ENCODE measurements at places on chromosomes 4 and X. TPM values are rescaled to one million over a fixed set of nuclear protein-coding genes. Genes with fewer than 3 reads are reported as not detected.

- DNase-seq: no peak
Observed at GRCh38 chrX:114985967-114986592, 31.3 kb downstream of the IL13RA2 start.

- no peak for DNase-seq
Observed at GRCh38 chrX:2607113-2607512, 84.0 kb upstream of the CD99 start.

- no peak for DNase-seq
Observed at GRCh38 chrX:136196691-136197155, 49.4 kb downstream of the FHL1 start.

DNA sequence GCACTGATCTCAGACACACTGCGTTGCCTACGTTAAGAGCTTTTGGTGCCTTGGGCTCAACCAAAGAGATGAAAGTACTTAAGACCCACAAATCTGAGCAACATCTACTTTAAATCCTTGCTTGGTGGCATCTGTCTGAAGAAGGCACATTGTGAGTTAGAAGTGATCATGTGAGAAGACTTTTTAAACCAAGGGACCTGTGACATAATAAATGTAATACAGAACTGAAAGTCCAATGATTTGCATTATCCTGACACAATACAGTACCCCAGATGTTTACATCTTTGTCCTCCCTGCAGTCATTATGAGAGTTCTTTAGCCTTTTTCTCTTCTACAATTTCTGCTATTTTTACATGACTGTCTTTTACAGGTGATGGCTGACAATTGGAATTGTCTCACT is 96.7 kb upstream of the FTHL17 start:
- DNase-seq: no peak

DNA sequence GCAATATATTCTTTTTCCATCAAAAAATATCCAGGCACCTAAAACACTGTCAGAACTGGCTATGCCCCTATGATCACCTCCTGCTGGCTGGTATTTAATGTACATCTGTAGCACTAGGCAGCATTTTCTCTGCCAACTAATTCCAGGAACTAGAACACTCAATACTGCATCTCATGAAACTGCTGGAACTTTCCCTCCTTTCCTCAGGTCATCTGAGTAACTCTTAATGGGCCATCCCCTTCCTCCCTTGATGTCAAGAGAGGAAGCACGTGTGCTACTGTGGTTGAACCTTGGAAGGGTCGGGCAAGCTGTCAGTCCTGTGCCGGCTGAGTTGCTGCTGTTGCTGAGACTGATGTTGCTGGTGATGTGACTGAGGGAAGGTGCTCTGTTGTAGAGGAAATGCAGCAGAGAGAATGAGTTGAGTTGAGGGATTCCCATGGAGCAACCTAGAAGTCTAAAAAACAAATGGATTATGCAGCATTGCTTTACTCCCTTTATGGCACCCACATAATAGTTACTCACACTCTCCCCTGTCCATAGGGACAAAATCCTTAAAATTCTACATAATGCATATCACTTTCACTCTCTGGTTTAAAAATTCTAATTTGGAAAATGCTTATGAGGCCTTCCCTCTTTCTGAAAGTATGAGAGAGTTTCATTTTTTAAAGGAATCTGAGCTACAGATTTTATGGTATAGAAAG is 39.5 kb downstream of the TMEM165 start:
- DNase-seq: no peak

GRCh38 chrX:100973411-100973810 is 3.9 kb downstream of the ARL13A start:
- no peak for DNase-seq

DNA sequence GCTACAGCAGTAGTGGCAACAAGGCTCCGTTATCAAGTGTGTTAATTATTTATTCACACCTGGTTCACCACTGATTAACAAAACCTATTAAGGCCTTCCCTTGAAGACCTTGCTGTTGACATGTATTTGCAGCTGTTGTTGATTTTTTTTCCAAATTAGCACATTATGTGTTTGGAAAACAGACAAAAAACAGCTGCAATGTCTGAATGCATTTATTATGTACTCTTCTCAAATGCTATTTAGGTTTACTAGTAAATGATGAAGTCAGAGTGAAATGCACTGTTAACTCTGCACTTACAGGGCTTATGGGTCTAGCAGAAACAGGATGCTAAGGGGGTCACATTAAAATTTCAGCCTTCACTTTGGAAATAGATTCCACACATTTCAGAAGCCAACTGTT is 99.5 kb upstream of the PCDH7 start:
- DNase-seq: no peak

- DNase-seq: no peak
Observed at GRCh38 chr4:60485276-60485675, 714.9 kb upstream of the ADGRL3 start.

- no peak for DNase-seq
Observed at GRCh38 chrX:44431194-44431593, 87.7 kb upstream of the EFHC2 start.

GRCh38 chr4:26557164-26557563 is 26.7 kb upstream of the TBC1D19 start:
- DNase-seq: no peak

DNA sequence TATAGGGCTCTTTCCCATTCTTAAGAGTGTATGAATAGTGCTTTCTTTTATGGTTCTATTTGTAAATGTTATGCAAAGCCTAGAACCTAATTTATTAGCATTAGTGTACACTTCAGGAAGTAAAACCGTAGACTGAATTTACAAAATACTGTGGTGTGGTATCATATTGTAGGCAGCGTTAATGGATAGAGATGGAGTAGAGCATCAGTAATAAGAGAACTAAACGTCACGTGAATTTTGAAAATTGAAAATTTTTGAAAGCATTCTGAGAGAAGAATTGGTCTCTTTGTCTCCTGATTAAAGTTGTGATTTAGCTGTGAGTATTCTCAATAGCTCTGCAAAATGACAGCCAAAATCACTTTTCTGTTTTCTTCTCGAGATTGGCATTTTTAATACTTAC is 2.9 kb downstream of the STIM2 start:
- DNase-seq: no peak

GRCh38 chrX:138711399-138712347 is at the start of gene FGF13:
FGF13 (minus strand) TSS chrX:138711717; CDS start chrX:138711003, 714 bp downstream.
- DNase-seq: peak; percentile 38

DNA sequence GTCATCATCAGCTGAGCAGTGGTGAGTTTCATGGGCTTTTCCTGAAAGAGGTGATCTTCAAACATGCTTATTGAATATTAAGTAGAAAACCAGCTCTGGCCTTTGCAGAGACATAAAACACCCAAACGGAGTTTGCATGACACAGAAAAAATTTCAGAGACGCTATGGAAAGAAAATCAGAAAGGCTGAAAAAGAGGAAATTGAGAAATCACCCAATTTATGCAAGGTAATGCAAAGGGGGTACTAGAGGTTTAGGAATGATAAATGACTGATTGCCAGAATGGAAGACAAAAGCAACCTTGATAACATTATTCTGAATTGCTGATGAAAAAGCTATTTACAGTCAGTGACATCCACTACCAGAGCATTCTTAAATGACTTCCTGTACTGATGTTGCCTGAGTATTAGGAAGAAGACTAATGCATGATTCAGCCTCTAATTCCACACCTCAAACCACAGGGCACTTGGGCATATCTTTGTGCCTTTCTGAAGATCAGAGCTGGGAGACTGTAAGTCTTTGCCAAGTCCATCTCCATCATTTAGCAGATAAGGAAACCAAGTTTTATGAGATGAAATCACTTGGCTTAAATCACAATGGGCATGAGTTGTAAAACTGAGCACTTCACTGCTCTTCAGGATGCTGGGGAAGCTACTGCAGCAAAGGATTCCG is 565.7 kb downstream of the PPARGC1A start:
- DNase-seq: no peak

DNA sequence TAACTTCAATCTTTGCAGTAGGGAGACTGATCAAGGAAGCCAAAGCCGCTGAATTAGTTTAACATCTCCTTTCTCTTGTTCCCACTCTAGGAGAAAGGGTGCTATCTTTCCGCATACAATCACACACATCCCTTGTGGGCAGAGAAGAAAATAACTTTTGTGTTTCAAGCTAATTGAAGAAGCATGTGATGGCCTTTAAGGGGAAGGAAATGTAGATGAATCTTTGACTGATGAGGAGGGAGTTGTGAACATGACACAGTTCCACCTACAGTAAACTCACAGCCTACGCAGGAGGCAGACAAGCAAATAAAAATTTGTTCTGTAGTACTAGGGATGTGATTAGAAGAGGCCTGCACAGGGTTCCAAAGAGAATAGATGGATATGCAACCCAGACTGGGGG is 14.7 kb upstream of the SPATA4 start:
- DNase-seq: no peak

DNA sequence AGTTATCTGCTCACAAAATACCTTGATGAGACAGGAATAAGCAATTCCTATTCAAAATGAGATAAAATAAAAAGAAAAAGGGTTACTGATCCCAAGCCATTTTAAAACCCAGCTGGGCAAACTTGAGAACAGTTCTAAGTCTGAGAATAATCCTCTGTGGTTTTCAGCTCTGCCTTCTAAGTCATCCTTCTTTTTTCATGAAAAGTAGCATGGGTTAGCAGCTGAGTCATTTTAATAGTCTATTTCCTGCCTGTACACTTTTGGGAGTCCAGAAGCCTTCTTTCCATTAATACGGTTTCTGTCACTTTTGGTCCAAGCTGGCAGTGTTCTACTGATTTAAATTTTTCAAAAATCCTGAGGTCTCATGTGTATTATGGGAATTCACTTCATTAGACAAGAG is 374.3 kb downstream of the IQCM start:
- no peak for DNase-seq

DNA sequence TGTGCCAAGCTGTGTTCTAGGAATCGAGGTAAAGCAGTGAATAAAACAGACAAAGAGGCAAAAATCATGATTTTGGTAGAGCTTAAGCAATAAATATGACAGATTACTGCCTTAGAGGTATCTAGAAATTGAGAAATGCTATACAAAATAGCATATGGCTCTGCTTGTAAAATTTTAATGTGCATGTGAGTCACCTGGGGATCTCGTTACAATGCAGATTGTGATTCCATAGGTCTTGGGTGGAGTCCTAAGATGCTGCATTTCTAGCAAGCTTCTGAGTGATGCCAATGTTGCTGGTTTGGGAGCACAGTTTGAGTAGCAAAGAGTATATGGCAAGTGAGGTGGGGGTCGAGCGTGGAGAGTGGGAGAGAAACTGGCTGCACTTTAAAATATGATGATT is 697.3 kb upstream of the MAGEB2 start:
- DNase-seq: no peak

GRCh38 chrX:122565952-122566351 is 618.1 kb upstream of the GRIA3 start:
- DNase-seq: no peak

DNA sequence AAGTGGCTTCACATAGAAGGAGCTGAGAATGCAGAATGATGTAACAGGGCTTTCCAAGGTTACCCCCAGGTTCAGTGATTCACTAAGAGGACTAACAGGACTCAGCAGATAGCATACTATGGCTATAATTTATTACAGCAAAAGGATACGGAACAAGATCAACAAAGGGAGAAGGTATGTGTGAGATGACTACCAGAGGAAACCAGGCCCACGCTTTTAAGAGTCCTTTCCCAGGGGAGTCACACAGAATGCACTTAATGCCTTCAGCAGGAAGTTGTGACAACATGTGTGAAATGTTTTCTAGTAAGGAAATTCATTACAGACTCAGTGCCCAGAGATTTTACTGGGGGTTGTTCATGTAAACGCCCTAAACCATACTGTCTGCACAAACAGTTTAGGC is 373.6 kb upstream of the MAGEB2 start:
- DNase-seq: no peak

The CCDC110 gene
- total RNA-seq: 0.30 TPM

The DLG3 gene
- 1.6 TPM for total RNA-seq

The GCNA gene
- total RNA-seq: 0.83 TPM

The PGM2 gene
- 6.2 TPM for total RNA-seq

The AVPR2 gene
- total RNA-seq: not detected

The TLR10 gene
- 0.08 TPM for total RNA-seq

The STOX2 gene
- 3.8 TPM for total RNA-seq

The ASB9 gene
- total RNA-seq: 4.7 TPM

The DTHD1 gene
- total RNA-seq: 0.05 TPM

The TLL1 gene
- total RNA-seq: 0.75 TPM

The XAGE2 gene
- not detected for total RNA-seq

The STPG2 gene
- 0.38 TPM for total RNA-seq

The CABS1 gene
- not detected for total RNA-seq

The SULT1E1 gene
- 11.1 TPM for total RNA-seq

The ARAP2 gene
- total RNA-seq: 7.4 TPM

All from left lobe of liver (tissue), 2 donors.